AG10803 (cell line): ENCODE measurements at places on chromosomes 3 and 15.
A peak's percentile ranks its signal among the peaks of the same experiment; 100 is the strongest.

- DNase-seq, result peak; percentile 46
Observed at GRCh38 chr3:61853912-61854311, 292.5 kb downstream of the PTPRG start.

DNA sequence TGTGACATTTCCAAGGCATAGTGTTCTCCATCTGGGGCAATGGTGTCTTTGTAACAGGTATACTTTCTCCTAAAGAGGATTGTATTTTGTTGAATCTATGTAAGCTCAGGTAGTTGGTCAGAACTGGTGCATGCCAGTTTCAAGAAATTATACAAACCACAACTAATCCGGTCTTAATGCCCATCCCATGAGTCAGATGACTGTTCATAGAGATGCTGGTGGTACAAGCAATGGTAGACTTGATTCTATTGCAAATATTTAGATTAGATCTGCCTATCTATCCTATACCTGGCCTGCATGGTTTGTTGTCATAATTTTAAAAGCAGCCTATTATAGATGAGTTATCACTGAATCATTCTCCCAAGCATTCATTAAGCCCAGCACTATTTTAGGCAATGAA, 43.5 kb downstream of the ATP13A5 start:
- no peak for DNase-seq

DNA sequence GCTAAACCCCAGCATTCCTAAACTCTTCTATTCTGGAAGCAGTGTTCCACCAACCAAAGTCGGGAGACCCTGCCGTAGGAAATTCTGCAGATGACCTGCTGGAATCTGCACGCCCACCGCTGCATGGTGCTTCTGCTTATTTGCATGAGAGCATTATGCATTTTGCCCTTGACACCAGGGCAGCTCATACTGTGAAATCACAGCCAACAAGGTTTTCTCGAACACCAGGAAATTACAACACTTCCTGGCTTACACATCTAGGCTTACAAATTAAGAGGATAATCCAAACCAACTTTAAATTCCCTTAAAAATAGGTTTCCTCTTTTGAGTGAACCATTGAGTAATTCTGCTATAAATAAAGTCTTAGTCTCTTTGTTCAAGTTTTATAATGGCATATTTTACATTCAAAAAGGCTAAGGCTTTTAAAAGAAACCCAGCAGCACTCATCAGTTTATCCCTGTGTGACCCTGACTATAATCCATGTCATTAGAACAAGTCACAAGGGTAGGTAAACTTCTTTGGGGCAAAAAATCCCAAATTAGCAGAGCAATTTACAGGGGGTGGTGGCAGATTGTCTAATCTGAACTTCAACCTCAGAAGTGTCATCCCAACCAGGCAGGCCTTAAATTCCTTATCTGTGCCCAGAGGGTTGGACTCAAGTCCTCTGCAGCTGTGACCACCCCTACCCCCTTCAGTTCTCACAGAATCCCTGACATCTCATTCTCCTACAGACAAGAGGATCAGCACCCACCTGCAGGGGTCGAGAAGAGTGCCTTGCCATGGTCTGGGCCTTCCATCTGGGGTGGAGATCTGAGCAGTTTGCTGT, 33.5 kb upstream of the RBP1 start:
- peak; percentile 2 for DNase-seq

GRCh38 chr3:145578471-145578870, 582.5 kb downstream of the PLOD2 start:
- no peak for DNase-seq

- no peak for DNase-seq
Observed at GRCh38 chr15:79009379-79009778, 64.5 kb upstream of the CTSH start.

DNA sequence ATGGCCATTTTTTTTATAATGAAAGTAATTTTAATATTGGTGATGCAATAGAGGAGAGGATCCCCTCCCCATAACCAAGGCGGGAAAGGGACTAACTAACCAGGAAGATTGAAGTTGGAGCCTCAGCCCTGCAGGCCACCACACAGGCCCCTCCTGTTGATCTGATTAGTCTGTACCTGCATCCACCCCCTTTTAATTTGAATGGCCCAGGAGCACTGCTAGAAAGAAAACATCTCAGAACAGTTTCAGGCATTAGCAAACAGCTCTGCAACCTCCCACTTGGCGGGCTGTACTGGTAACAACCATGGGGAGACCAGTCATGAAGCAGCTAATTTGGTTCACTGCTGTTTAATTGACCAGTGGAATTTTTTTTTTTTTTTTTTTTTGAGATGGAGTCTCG, 10.3 kb downstream of the CAV3 start:
- DNase-seq, result no peak

DNA sequence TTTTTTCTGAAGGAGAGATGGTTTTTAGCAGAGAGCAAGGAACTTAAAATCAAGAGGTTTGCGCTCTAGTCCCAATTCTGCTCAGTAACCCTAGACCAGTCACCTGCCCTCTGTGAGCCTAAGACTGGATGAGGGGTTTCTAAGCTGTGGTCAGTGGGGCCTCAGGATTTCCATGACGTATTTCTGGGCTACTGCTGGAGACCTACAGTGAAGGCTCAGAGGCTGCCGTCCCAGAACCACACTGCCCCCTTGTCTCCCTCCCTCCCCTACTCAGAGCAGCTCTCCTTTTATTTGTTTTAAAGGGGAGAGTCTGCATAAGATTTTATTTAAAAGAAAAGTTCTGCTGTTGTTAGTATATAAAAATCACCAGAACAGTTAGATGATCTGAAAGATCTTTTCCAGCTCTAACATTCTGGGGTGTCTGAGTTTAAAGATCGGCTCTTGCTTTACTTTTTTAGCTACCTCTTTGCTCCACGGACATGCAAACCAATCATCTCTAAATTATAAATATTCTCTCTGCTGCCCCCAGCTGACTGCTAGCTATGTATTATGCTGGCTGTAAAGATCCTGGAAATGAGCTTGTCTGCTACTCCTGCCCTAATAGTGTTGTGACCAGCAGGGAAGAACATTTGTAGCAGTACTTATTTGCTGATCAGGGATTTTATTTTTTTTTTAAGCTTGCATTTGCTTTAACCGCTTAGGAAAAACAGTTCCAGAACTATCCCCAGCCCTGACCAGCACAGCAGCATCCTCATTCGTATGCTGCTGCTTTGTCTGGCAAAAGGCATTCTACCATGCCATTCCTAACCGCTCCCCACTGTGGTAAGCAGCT, 28.6 kb upstream of the NDUFB4 start:
- DNase-seq, result peak; percentile 43

DNA sequence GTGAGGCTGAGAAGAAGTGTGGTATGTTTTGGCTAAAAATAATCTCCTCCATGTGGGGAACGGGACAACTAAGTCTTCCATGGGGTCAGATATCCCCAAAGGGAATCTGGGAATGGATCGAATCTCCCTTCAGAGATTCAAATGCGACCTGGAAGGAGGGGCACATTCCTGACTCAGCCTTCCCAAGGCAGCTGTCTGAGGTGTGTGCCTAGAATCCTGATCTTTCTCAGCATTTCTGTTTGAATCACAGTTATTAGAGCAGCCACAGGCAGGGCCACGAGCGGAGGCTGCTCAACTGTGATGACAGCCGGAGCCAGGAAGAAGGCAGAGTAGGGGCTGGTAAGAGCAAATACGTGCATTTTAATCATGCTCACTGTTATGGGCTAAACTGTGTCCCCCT, 135.1 kb downstream of the ADAMTS17 start:
- no peak for DNase-seq

DNA sequence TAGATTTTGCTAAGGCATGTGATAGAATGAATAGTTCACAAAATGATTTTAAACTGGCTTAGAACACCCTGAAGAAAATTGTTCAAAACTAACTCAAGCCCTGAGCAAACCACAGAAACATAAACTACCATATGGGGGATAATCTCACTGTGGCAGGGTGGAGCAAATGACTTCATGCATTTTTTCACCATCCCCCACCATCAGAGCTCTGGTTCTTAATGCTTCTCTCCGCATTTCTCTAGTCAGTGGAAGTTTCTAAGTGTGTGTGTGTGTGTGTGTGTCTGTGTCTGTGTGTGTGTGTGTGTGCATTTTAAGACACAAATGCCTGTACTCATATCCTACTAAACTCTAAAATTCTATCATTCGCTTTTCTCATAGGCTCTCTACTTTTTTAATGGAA, 107.1 kb upstream of the PHLDB2 start:
- peak; percentile 83 for DNase-seq

DNA sequence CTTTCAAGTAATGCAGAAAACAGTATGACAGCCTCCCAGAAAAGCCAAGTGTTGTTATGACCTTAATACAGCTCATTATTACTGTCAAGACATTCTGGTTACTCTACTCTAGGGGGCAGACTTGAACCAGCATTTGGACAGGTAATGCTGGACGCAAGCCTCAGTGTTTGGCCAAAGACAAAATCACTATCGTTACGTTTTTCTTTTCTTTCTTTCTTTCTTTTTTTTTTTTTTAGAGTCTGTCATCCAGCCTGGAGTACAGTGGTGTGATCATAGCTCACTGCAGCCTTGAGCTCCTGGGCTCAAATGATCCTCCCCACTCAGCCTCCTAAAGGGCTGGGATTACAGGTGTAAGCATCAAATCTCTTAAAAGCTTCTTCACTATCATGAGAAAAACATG, 29.4 kb upstream of the TMEM45A start:
- peak; percentile 77 for DNase-seq

DNA sequence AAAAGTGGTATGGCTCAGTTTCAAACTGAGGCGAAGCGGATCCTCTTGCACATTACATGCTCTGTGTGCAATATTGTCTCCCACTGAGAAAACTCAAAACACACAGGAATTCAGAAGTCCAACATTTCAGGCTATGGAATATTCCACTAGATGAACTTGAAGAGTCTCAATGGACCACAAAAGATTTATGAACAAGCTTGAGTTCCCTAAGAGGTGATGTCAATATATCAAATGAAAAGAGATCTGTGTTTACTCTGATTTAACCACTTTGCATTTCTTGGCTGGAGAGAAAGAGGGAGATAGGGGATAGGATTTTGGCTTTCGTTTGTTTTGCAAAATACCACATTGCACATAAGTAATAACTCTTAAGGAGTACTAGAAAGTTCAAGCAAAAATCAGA, 20.3 kb downstream of the PDZRN3 start:
- peak; percentile 81 for DNase-seq

DNA sequence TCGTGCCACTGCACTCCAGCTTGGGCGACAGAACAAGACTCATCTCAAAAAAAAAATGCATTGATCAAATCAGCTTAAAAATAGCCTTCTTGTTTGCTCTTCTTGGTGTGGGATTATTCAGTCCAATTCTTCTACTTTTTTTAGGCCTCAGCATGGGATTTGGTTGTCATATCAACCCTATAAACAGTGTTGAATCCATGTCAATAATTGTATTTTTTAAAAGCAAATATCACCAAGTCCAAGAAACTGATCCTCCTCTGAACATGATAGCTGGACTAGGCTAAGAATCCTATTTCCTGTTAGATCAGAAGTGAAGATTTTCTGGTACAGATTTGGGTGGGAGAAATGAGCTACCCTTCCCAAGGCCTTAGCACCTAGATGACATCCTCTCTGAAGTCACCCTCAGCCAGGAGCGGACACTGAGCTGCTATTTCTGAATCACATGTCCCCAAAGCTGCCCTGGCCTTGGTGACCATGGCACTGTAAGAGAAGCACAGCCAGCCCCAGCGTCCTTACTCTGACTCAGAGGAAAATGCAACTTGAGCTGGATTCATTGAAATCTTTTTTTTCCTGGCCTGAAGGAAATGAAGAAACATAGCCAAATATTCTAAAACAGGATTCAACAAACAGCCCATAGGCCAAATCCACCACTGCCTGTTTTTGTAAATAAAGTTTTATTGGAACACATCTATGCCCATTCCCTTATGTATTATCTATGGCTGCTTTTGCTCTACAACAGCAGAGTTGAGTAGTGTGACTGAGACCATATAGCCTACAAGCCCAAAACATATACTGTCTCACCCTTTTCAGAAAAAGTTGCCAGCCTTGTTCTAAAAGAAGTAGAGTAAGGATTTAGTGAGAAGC, 215.9 kb upstream of the CTDSPL start:
- no peak for DNase-seq

DNA sequence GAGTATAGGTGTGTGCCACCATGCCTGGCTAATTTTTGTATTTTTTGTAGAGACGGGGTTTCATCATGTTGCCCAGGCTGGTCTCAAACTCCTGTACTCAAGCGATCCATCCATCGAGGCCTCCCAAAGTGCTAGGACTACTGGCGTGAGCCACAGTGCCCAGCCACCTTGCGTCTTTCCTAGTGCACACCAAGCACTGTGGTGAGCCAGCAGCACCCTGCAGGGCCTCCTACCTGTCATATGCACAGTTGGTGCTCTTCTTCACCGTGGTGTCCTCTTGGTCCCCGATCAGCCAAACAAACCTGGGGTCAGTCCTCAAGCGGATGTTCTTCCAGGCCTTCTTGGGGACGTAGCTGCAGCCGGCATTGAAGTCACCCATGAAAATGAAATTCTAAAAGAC, 13.2 kb downstream of the DNASE1L3 start:
- DNase-seq, result no peak

- peak; percentile 95 for DNase-seq
Observed at GRCh38 chr3:120162400-120162799, 68.2 kb upstream of the GSK3B start.

DNA sequence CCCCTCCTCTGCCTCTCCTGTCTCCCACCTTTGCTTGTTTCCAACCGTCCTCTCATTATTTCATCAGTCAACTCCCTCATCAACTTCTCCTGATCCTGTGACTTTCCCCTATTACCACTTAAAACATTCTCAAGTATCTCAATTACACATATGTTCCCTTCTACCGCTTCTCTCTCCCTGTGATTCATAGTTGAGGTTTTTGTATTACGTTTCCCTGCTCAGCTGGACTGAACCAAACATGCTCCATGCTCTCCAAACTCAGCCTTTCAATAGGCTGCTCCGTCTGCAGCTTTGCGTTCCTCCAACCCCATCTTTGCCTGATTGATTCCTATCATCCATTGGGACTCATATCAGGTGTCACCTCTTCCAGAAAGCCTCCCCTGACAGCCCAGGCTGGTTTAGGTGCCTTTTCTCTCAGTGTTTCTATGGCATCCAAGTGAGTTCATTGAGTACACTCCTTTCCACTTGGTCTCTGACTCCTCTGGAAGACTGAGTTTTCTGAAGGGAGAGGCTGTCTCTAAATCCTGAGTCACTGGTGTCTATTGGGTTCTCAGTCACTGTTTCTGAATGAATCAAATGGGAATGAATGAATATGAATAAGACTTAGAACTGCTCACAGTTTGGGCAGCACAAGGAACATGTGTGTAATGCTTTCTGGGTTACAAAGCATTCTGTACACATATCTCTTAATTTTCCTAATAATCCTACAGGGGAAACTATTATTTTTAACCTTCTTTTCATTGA, 56.4 kb downstream of the PLD1 start:
- DNase-seq, result peak; percentile 67

DNA sequence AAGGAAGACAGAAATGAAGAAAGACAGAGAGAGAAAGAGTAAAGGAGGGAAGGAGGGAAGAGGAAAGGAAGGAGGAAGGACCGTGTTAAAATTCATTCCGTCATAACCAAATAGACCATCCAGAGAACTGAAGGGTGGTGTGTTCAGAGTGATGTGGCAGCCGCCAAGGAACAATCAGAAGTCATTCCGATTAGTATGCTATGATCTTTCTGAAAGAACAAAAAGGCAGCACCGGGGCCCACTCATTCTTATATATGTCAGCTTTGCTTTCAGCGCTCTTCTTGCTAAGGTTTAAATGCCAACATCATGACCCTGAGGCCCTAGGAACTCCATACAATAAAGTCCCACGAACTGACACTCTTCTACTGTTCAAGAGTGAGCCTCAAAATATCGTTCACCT, 78.5 kb downstream of the CD47 start:
- no peak for DNase-seq

GRCh38 chr15:76898102-76898501, 7.0 kb downstream of the SCAPER start:
- no peak for DNase-seq
